ENCODE measurements at places on chromosomes 11 and 22.
A peak's percentile ranks its signal among the peaks of the same experiment; 100 is the strongest.

DNA sequence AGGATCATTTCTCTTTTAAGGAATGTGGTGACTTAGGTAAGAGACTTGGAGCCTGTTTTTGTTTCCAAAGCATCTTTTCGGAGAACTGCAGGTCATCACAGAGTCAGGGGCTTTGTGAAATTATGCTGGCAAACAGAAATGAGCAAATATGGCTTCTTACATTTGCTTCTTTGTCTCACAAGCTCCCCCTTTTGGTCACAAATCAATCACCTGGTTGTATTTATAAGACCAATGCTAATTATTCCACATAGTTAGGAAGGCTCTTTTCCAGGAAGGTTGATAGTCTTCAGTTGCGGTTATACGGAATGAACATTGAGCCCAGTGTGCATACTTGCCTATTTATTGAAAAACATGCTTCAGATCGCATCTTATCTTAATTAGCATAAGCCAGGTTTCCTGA lies 34.6 kb upstream of the CEP126 start:
- DNase-seq, result no peak

- DNase-seq, result peak; percentile 83
Observed at GRCh38 chr11:57349491-57350274, 11.5 kb downstream of the P2RX3 start.

GRCh38 chr11:48047616-48048015 lies 67.3 kb downstream of the PTPRJ start:
- DNase-seq, result no peak

DNA sequence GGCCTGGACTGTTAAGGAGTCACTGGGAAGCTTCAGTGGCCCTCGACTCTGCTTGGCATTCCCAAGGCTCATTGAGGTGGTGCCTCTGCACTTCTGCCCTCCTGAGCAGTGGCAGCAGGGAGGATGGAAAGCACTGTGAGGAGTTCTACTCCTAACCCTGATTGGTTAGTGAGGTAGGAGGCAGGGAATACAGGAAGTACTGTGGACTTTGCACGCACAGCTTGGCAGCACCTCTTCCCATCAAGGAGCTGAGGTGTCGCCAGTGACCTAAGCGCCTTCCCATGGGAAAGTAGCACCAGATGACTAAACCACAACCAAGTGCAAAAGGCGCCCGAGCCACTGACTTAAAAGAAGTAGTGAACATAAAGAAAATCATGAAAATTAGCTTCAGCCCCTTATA lies 152.5 kb upstream of the CADM1 start:
- no peak for DNase-seq

Measured in head of caudate nucleus (tissue), 42 donors.